Stimulated activated CD4-positive, alpha-beta T cell treated with anti-CD3 and anti-CD28 coated beads, Interleukin-15, amount 100 ng/mL, for 24 hours (primary cell): ENCODE measurements at places on chromosomes 1 and 21.
A peak's percentile ranks its signal among the peaks of the same experiment; 100 is the strongest.

- DNase-seq: no peak
Measured at GRCh38 chr1:32685498-32685897, 17.1 kb downstream of the SYNC start.

DNA sequence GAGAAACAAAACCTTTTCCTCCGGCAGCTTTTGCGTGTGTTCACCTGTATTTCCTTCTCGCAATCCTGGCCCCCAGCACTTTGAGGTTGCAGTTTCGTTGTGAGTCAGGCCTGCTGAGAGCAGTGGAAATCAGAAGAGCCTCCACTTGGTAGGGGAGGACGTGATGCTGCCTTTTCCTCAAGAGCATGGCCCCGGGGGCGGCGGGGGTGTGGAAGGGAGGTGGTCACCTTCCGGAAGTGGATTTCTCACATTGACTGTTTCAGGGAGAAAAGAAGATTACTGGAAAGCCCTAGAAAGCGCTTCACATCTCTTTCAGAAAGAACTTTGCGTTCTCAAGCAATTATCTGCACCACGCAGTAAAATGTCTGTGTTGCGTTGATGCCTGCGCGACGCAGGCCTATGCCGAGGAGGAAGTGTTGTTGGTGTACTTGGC, 12.2 kb upstream of the IL10 start:
- DNase-seq: peak; percentile 96

DNA sequence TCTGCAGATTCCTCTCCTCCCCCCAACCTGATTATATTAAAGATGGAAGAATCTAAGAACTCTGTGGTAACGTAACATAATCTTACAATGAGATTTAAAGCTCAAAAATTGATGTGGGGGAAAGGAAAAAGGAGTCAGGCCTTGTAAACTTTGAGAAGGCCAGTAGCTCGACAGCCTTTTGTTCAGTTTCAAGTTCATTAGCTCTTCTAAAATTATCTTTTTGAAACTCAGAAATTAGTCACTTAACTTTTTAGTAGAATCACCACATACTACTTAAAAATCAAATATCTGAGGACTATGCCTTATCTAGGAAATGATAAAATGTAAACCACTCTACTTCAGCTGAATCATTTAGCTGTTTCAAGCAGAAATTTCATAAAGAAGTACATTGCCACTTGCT, 996.2 kb downstream of the AMY1C start:
- DNase-seq: no peak

DNA sequence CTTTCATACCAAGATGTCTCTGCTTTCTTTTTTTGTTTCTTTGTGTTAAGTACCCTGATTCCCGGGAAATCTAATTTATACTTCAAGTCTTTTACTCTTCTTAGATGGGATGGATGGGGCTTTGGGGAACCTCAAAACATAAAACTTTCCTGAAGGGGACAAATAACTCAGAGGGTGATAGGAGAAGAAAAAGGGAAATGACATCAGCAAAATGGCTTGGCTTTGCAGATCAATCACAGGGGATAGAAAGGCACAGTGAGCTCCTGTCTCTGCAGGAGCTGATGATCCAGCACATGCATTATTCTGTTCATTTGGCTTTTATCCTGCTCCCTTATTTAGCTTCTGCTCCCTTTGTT, 1.4 kb upstream of the CA14 start:
- DNase-seq: no peak

GRCh38 chr1:222653178-222653827, 35.4 kb downstream of the MIA3 start:
- peak; percentile 13 for DNase-seq

- no peak for DNase-seq
Measured at GRCh38 chr1:204206121-204206520, 7.7 kb downstream of the GOLT1A start.

GRCh38 chr1:183027791-183028190, 4.6 kb downstream of the LAMC1 start:
- DNase-seq: no peak

DNA sequence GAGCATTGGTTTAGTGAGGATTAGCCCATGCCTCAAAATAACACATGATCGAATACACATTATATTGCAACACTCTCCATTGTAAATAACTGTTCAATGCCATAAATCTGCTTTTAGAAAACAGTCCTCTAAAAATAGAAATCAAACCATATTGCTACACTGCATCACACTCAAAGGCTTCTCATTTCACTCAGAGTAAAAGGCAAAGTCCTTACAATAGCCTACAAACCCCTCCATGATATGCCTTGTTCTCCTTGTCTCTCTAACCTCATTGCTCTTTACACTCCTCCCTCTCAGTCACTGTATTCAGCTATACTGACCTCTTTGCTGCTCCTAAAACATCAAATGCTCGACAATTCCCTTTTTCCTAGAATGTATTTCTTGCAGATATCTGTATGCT, 64.2 kb downstream of the CYYR1 start:
- no peak for DNase-seq
